ENCODE measurements at places on chromosomes 7 and 10.
A peak's percentile ranks its signal among the peaks of the same experiment; 100 is the strongest.

GRCh38 chr10:21212348-21212747 is 313.1 kb downstream of the SKIDA1 start:
- no peak for DNase-seq

GRCh38 chr7:82018226-82018625 is 248.4 kb upstream of the HGF start:
- no peak for DNase-seq

DNA sequence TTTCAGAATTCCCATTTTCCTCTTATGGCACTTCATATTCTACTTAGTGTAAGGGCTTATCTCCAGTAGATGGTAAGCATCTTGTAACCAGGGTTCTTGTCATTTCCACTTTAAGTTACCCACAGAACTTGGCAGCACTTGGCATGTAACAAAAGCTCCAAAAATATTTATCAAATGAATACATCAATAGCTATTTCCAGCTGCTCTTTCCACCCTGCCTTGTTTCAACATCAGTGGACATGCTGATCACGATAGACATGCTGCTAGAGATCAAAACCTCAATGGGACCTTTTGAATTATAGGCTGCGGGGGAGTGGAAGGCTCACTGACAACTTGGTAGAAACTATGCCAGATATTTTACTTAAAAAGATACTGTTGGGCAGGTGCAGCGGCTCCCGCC is 32.9 kb downstream of the HOXA1 start:
- no peak for DNase-seq

- no peak for DNase-seq
Measured at GRCh38 chr10:132833421-132834111, 47.6 kb upstream of the NKX6-2 start.

DNA sequence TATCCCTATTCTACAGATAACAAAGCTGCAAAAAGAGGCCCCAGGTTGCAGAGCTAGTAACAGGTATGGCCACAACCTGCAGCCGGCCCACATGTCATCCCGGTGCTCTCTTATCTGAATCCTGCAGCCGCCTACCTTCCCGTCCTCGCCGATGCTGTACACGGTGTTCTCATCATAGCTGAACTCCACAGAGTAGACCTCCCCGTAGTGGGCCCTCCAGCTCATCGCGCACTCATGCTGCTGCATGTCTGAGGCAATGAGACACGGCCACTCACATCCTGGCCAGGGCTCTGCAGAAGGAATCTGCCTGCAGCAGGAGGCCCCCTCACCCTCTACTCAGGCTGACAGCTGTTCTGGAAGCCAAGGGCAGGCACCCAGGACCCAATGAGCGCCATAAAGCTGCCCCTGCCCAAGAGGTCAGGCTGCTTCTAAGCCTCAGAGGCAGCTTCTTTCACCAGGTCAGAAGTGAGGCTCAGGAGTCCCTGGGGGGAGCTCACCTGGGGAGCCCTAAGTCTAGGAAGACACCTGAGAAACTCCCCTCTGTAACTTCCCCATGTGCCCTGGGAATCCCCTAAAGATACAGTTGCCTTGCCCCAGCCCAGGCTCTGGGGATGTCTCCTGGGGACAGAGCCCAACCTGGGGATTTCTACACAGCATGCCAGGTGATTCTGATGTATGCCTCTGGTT is 17.9 kb upstream of the CYREN start:
- DNase-seq, result peak; percentile 42

Data from adrenal gland (tissue), 19 donors.